ENCODE measurements at places on chromosomes 2 and 18. TPM values are rescaled to one million over a fixed set of nuclear protein-coding genes. Genes with fewer than 3 reads are reported as not detected.

SERPINB12 gene
- not detected for total RNA-seq

KCNF1 gene
- not detected for total RNA-seq

HOXD12 gene
- not detected for total RNA-seq

SERPINB3 gene
- not detected for total RNA-seq

KLF11 gene
- total RNA-seq, result 6.9 TPM

LBX2 gene
- total RNA-seq, result 2.9 TPM

TUBA4B gene
- not detected for total RNA-seq

DOCK10 gene
- total RNA-seq, result 20.7 TPM

CDH19 gene
- total RNA-seq, result not detected

TFPI gene
- 110 TPM for total RNA-seq

TEKT4 gene
- not detected for total RNA-seq

SPC25 gene
- 2.9 TPM for total RNA-seq

- DNase-seq, result no peak
Measured at GRCh38 chr18:72174972-72175649, 369.0 kb downstream of the CBLN2 start.

- DNase-seq, result no peak
Measured at GRCh38 chr18:51054764-51055163, 24.8 kb downstream of the SMAD4 start.

GRCh38 chr2:121245913-121246312 is 39.1 kb downstream of the TFCP2L1 start:
- no peak for DNase-seq

- DNase-seq, result no peak
Measured at GRCh38 chr2:20167356-20167755, 57.6 kb downstream of the SDC1 start.

DNA sequence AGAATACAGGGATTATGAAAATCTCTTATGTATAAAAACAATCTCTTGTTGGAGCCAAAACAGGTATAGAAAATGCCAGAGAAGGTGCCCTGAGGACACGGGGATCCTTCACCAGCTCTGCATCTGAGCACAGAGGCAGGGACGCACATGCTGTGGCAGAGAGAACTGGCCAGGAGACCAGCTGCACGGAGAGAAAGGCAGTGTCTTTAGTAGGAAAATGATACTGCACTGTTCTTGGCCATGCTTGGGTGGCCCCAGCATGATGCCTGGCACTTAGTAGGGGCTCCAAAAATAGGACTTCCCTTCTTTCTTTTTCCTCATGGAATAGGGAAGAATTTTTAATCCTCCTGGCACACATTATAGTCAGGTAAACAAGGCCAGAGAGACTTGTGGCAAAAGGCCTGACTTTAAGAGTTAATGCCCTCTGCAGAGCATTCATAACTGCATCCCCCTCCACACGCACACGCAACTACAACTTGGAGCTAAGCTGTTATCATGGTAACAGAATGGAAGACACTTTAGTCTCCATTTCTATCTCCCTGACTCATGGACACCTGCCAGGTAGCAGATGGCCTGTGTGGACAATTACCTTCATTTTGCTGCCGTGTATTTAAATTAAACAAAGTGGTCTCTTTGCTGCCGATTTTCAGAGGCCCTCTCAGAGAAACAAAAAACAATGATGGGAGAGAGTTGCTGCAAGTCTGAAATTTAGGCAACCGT is 59.7 kb upstream of the DNMT3A start:
- no peak for DNase-seq

- no peak for DNase-seq
Measured at GRCh38 chr18:26267357-26267930, 41.2 kb downstream of the TAF4B start.

DNA sequence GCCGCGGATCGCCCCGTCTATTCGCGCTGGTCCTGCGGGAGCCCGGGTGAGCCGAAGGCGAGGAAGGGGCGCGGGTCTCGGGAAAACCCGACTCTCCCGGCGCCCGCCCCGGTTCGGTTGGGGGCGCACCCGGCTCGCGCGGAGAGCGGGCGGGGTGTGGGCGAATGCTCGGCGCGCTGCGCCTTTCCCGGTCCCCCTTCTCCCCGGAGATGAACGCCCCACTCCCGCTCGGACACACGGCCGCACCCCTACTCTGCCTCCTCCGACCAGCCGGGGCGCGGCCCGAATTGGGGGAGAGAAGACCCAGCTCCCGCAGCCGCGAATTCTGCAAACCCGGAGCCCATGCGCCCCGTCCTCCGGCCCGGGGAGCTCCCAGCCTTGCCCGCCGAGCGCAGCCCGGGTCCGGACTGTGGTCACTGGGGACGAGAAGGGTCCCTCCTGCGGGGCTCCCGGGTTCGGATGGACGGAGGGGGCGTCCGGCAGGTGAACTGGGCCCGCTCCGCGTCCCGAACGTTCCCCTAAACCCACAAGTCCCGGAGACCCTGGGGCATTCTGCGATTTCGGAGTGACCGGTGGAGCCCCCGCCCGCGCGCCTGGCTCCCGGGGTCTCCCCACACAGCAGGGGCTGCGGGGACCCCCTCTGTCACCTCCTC is 734 bp downstream of the KCNG2 start:
- no peak for DNase-seq

DNA sequence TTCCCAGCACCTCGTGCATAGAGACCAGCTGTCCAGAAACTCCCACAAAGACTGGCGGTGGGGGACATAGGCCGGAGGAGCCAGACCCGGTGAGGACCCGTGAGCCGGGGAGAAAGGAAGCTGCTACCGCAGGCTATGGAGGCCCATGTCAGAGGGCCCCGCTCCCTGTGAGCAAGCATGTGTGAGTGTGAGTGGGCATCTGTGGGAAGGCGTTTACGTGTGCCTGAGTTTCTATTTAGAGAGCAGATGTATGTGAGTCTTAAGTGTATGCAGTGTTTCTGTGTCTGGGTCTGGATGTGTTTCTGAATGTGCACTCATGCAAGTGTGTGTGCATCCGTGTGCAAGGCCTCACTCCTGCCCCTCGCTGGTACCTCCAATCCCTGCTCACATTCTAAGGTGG is 187.8 kb upstream of the RAB6C start:
- no peak for DNase-seq

GRCh38 chr2:219902891-219903552 is 275.6 kb downstream of the SLC4A3 start:
- no peak for DNase-seq

- DNase-seq, result peak; percentile 66
Measured at GRCh38 chr2:202036601-202037037, 3.0 kb downstream of the FZD7 start.

- DNase-seq, result peak; percentile 75
Measured at GRCh38 chr2:97011977-97012569, 25.7 kb upstream of the FAM178B start.

GRCh38 chr18:37483221-37483971 is 82.2 kb downstream of the CELF4 start:
- DNase-seq, result peak; percentile 12

- DNase-seq, result no peak
Measured at GRCh38 chr18:25175558-25176517, 176.1 kb downstream of the ZNF521 start.

DNA sequence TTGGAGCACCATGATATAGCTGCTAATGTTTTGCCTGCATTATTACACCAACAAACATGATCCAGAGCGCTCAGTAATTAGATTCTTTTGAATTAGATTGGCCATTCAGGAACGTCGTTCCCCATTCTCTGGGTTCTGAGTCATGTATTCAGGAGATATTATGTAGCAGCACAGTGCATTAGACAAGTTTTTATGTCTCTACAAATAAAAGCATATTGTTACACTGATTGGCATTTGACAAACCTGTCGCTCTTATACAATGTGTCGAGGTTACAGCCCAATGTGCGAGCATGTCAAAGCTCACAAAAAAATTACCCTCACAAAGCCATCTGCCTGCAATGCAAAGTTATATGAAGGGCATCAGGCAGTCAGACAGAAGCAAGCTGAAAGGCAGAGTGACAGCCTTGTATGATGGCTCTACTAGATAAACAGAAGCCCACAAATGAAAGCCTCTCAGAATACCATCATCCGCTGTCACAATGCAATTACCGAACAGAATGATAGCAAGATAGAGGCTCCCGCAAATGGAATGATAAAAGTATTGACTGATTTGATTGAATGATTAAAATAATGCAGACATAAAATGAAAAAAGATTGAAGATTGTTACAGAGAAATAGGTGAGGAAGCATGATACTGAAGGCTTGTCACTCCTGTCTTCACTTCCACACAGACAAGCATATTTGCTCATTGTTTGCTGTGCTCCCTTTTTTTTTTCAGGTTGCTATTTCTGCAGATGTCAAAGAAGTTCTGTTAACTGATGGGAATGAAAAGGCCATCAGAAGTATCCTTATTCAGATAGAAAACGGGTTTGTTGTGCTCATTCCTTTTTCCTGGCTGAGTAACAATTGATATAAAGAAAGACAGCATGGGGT is 234.6 kb upstream of the SIX3 start:
- no peak for DNase-seq

DNA sequence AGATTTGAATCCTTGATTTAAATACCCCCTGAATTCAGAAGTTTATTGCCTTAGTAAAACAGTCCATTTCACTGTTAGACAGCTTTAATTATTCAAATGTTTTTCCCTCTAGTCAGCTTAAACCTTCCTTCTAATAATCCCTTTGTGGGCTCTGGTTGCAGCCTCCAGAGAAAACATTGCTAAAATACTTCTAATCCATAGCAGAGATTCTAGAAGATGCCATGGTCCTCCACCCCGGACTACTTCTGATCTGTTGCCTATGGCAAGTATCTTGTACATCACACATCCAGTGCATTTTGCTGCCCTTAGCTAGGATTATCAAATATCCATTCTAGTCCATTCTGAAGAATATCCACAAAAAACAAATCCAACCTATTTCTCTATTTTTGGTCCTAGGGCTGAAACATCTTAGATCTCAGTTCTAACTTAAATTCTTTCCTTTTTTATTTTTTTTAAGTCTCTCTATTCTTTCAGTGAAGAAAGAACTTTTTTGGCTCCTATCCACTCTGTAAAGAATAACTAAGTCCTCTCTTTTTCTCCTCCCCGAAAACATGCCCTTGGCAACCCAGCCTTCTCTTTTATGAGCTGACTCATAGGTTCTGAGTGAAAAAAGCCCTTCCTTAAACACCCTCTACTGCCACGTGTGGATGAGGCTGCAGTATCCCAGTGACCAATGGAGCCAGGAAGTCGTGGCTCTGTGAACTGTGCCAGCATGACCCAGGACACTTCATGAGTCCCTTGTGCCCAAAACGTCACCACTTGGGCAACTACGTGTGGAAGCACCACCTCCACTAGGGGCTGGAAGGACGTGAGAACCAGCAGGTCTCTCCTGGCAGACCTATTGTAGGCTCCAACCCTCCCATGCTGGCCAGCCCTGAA is 349.8 kb downstream of the TNS1 start:
- DNase-seq, result peak; percentile 95

DNA sequence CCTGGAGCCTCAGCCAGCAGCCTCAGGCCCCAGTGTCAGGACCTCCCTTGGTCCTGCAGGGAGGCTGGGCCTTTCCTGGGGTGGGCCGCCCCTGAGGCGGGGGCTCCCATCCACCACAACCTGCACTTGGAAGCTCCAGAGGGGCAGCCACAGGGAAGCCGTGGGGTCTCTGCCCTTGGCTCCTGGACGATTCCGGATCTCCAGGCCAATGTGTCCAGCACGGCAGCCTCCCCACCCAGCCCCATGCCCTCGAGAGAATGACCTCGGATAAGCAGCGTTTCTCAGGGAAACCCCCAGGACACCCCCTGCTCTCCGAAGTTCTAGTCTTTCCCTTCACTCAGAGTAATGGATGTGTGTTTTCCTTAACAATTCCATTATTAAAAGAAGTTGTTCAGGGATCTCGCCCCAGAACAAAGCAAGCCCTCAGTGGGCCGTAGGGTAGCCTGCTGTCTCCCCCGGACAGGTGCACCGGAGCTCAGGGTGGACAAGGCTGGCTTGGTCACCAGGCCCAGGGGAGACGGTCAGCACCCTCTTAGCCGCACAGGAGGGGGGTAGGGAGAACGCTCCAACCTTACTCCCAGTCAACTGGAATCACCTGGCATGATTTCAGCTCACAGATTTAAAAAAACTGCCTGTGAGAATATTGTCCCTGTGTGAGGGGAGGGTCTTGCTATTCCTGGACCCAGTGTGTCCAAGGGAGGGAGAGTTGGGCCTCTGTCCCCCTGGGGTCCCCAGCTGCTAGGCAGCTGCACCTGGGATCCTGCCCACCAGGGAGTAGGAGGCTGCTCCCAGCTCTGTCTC is 72.2 kb upstream of the OTOS start:
- DNase-seq, result no peak

- no peak for DNase-seq
Measured at GRCh38 chr18:69763002-69763401, 184.7 kb downstream of the CD226 start.

GRCh38 chr18:60189856-60190255 is 182.7 kb downstream of the MC4R start:
- no peak for DNase-seq

GRCh38 chr2:30447149-30448045 is at the start of gene LCLAT1:
Gene LCLAT1, plus strand, starts transcription at chr2:30447246. Its CDS starts 78,345 bp downstream, at chr2:30525591.
- DNase-seq, result peak; percentile 74

- DNase-seq, result no peak
Measured at GRCh38 chr2:63778391-63778790, 63.3 kb upstream of the UGP2 start.

DNA sequence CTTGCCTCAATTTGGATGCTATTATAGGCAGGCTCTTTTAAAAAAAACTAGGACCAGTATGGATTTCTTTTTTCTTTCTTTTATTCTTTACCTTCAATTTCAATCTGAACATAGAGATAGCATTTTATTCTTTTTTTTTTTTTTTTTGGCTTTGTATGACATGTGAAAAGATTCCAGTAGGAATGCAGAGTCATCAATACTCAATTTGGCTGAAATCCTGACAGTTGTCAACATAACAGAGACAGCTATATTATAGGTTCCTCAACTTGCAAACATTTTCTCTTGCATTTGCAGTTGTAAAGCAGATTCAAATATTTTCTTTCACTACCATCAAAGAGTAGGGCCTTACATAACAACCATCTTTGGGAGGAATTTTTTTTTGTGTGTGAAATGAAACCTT is 334.4 kb downstream of the LRP1B start:
- no peak for DNase-seq
